GM12892 (cell line): ENCODE measurements at places on chromosomes 16 and 17.

GRCh38 chr16:51053775-51054174 lies 97.3 kb downstream of the SALL1 start:
- no peak for DNase-seq

DNA sequence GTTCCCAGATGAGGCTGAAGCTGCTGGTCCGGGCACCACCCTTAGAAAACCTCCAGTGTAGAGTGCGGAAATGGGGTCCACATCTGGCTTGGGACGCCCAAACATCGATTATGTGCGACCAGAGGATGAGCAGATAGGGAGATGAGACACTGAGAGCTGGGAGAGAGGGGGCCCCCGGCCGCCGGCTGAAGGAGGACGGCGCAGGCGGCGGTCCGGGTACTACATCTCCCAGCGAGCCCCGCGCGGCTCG lies 182 bp upstream of the SPECC1 start:
- no peak for DNase-seq

DNA sequence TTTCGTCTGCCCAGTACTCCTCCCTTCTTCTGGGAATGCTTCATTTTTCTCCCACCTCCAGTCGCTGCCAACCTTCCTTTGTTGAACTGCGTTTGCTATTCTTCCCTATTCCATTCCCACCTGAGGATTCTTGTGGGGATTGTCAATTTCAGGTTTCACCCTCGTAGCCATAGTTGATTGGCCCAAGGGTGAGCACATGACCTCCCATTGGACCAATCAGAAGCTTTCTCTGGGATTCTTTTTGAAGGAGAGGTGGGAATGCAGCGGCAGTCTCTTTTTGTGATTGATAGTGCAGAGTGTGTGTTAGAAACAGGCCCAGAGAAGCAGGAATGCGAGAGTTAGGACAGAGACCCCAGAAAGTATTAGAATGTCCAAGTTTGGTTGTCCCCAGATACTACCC lies 49.1 kb upstream of the GPRC5B start:
- DNase-seq = no peak

DNA sequence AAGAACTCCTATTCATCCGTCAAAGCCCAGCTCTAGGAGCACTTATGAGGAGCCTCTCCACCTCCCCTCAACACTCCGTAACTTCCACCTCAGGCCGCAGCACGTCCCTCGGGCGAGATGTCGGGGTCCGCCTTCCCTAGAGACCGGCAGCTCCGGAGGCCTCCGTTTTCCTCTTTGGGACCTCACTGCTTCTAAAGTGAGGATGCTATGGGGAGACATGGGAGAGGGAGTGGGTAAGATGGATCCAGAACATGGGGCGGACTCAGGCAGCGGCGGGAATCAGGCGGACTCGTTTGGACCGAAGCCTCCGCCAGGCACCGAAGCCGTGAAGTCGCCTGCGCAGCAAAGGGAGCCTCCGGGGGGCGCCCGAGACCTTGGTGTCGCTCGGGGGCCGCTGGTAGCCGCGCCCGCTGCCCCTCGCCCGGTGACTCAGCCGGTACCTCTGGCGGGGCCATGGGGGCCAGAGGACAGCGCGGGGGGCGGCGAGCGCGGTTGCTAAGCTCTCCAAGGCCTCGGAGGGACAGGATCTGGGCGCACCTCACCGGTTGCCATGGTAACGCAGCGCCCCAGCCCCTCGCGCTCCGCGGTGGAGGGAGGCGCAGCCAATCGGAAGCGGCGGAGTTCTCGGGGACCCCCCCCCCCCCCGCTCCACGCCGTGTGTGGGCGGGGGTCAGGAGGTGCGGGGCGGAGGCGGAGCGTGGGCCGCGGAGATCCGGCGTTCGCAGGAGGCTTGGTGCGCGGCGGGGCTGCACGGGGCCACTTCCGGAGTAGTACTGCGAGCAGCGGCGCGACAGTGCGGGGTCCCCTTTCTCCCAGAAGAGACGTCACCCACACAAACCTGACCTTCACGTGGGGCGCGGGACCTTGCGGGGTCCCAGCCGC lies 1.3 kb upstream of the HIC1 start:
- no peak for DNase-seq

- no peak for DNase-seq
Measured at GRCh38 chr17:75808905-75809621, 24.5 kb downstream of the UNK start.

DNA sequence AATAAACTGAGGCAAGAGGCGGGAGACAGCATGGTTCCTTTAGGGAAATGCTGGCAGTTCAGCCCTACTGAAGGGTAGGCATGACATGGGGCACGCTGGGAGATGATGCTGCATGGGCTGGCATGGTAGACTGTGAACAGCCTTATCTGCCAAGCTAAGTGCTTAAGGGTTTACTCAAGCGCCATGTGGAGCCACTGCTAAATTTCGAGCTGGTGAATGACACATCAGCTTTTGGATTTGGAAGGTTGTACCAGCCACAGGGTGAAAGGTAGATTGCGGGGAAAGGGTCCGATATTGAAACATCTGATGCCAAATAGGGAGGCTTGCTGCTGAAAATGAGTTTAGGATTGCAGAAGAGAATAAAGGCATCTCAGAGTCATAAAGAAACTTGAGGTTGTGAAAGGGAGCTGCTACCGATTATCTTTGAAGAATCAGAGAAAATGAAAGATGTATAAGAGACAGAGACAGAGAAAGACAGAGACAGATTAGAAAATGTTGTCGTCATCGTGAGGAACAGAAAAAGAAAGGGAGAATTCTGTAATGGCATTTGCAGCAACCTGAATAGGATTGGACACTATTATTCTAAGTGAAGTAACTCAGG lies 16.3 kb downstream of the PIK3R5 start:
- no peak for DNase-seq

DNA sequence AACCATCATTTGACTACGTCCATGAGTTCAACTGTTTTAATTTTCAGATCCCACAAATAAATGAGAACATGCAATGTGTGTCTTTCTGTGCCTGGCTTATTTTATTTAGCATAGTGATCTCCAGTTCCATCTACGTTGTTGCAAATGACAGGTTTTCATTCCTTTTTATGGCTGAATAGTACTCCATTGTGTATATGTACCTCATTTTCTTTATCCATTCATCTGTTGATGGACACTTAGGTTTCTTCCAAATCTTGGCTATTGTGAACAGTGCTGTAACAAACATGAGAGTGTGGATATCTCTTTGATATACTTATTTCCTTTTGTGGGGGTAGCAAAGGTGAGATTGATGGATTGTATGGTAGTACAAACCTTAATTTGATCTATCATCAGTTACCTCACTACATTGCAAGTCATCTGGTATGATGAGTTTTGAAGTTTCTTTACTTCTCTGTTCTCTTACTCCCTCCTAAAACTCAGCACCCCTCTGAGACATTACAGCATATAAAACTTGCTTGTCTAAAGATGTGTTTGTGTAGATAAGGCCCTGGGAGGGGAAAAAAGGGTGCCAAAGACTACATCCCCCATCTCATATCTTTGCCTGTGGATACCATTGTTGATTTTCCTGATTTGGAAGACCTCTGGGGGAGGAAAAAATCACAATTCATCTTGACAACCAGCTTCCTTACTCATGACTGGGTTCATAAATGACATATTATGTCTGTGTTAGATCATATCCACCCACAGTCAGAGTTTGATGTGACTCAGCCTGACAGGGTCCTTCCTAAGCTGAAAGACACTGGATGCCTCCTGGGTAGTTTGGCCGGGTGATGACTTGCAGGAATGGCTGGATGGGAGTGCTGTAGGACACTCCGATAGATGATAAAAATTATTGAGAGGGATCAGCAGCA lies 47.6 kb downstream of the ABCA9 start:
- DNase-seq = no peak

- peak; percentile 91 for DNase-seq
Measured at GRCh38 chr16:1102921-1103635, 7.0 kb upstream of the C1QTNF8 start.

DNA sequence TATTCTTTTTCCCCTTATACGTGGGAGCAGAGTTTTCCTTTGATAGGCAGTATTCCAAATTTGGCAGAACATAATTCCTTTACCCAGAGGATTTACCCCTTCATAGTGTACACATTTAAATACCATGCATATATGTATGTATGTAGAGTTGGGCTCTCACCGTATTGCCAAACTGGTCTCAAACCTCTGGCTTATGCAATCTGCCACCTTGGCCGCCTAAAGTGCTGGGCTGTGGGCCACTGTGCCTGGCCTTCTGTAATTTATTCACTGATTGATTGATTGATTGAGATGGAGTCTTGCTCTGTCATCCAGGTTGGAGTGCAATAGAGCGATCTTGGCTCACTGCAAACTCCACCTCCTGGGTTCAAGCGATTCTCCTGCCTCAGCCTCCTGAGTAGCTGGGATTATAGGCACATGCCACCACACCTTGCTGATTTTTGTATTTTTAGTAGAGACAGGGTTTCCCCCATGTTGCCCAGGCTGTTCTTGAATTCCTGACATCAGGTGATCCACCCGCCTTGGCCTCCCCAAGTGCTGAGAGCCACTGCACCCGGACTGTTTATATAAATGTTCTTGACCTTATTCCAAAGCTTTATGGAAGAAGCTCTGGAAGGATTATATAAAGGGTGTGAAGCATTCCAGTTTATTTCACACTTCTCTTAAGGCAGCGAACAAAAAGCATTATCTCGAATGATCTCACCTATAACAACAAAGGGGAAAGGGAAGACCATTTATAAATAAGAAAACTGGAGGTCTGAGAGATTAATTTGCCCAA lies 14.9 kb downstream of the GLG1 start:
- no peak for DNase-seq

- DNase-seq = no peak
Measured at GRCh38 chr16:22694887-22695382, 119.0 kb upstream of the HS3ST2 start.

GRCh38 chr17:20066253-20066652 lies 57.1 kb downstream of the SPECC1 start:
- DNase-seq = no peak

DNA sequence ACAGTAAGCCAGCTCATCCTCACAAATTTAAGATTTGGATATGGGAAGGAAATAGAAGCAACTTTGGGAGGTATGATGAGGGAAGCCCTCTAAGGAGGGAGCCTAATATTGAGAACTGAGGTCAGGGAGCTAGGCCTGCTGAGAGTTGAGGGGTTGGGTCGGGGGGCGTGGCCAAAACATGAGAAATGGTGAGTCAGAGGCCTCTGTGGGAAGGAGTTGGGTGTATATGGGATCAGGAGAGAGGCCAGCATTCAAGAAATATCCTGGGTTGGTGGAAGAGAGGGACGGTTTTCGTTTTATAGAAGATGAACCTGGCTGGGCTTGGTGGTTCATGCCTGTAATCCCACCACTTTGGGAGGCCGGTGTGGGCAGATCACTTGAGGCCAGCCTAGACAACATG lies 48.4 kb downstream of the CLEC16A start:
- DNase-seq = no peak
